ENCODE measurements at places on chromosomes 2 and 18.

- DNase-seq: no peak
Measured at GRCh38 chr2:233107831-233108300, 47.7 kb downstream of the INPP5D start.

GRCh38 chr18:22106536-22107292, 62.7 kb upstream of the GATA6 start:
- no peak for DNase-seq

- no peak for DNase-seq
Measured at GRCh38 chr2:20361893-20362292, 11.2 kb upstream of the PUM2 start.

DNA sequence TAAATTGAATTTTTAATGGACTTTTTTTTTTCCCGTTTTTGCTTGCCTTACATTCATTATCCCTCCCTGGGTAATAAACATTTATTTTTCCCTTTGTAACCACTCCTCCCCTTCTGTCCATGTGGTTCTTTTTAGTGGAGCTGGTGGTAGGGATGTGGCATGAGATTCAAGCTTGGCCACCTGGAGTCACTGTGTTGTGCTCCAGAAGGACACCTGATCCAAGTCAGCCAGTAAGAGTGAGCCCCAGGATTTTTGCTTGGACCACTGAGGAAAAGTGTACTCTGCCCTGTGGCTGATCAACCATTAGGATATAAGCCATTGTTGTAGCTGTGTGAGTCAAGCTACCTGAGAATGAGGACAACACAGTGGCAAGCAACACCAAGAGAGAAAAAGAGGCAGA, 11.1 kb upstream of the ACTR3 start:
- no peak for DNase-seq

- no peak for DNase-seq
Measured at GRCh38 chr2:42048299-42049220, 739 bp downstream of the PKDCC start.

- DNase-seq: no peak
Measured at GRCh38 chr2:106322281-106322680, 128.2 kb upstream of the UXS1 start.

DNA sequence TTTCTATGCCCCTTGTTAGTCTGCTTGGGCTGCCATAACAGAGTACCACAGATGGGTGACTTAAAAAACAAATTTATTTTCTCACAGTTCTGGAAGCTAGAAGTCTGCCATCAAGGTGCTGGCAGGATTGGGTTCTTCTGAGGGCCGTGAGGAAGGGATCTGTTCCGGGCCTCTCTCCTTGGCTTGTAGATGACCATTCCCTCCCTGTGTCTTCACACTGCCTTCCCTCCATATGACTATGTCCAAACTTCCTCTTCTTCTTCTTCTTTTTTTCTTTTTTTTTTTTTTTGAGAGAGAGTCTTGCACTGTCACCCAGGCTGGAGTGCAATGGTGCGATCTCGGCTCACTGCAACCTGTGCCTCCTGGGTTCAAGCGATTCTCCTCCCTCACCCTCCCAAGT, 13.1 kb upstream of the CCNYL1 start:
- no peak for DNase-seq

- DNase-seq: no peak
Measured at GRCh38 chr2:218000136-218000535, 2.7 kb downstream of the TNS1 start.

GRCh38 chr2:113005030-113005509, at the start of gene IL36A:
TSS of gene IL36A (plus strand) at chr2:113005459. CDS start at chr2:113005872, 413 bp downstream.
- DNase-seq: no peak

- DNase-seq: no peak
Measured at GRCh38 chr2:167331636-167332232, 443.5 kb downstream of the XIRP2 start.
